ENCODE measurements at places on chromosomes 4 and X.

GRCh38 chrX:65587616-65588526 lies 53.3 kb upstream of the LAS1L start:
- no peak for DNase-seq

- no peak for DNase-seq
Measured at GRCh38 chr4:3233391-3234071, 15.4 kb upstream of the MSANTD1 start.

DNA sequence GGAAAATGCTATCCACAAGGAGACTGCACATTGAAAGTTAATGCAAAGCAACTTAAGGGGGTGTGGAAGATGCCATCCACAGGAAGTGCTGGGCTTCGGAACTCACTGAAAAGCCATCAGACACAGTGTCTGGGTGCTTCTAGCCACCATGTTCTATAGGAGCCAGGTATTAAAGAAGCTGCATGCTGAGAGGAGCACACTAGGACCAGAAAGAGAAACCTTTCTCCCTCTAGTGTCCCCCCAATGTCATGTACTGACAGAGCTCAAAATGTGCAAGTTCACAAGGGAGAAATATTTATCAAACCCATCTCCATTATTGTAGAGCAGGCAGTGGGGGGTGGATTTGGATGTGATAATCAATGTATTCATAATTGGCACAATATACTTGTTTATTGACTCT lies 510.9 kb downstream of the GRID2 start:
- no peak for DNase-seq

- no peak for DNase-seq
Measured at GRCh38 chr4:130808492-130808891, 1712.5 kb downstream of the C4orf33 start.

GRCh38 chr4:15925830-15926229 lies 12.7 kb downstream of the FGFBP1 start:
- DNase-seq: no peak

GRCh38 chrX:113804819-113805218 lies 779.1 kb upstream of the HTR2C start:
- DNase-seq: no peak

- no peak for DNase-seq
Measured at GRCh38 chr4:173508386-173509035, 21.5 kb downstream of the HAND2 start.

- no peak for DNase-seq
Measured at GRCh38 chr4:108693819-108694218, 43.4 kb downstream of the OSTC start.

- DNase-seq: no peak
Measured at GRCh38 chr4:15873117-15873516, 65.4 kb downstream of the FGFBP1 start.

DNA sequence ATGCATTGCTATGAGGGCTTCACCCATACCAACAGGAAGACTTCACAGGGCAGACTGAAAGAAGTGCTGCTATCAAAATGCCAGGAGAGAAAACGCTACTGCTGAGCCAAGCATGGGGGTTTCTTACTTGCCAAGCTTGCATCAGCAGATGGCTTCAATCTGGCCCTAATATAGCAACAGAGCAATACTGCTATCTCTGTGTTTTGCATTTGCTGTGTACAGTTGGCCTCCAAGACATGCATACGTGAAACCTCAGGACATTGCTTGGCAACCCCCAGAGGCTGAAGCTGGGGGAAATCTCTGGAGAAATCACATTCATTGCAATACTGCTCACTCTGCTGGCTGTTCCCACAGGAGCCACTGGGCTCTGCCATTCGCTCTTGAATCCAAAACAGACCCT lies 127.2 kb upstream of the GPC4 start:
- no peak for DNase-seq

DNA sequence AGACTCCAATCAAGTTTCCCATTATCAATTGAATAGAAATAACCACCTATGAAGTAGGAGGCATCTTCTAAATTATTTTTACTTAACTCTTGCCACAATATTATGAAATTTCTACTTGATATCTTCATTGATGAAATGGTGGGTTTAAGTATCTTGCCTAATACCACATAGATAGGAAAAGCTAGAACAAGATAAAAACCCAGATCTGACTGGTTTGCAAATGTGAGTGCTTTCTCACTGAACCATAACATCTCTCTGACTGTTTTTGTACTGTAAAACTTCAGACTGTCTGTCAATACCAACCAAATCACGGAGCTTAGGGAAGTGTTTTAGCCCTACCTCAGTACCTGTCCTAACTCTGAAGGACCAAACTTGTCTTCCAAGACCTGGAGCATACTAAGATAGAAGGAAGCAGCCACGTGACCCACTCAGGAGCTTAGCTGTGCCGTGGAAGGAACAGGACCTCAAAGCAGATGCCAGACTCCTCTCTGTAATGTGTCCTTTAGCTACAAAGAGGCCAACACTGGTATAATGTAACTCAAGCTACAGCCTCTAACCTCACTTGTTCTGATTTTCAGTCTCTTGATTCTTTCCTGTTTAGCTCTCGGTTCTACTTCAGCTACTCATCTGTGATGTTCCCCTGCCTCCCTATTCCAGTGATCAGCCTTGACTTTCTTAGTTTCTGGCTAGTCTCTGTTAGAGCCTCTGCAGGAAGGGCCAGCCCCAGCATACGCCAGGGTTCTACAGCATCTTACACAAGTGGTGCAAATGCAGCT lies 84.4 kb downstream of the LRP2BP start:
- DNase-seq: no peak

DNA sequence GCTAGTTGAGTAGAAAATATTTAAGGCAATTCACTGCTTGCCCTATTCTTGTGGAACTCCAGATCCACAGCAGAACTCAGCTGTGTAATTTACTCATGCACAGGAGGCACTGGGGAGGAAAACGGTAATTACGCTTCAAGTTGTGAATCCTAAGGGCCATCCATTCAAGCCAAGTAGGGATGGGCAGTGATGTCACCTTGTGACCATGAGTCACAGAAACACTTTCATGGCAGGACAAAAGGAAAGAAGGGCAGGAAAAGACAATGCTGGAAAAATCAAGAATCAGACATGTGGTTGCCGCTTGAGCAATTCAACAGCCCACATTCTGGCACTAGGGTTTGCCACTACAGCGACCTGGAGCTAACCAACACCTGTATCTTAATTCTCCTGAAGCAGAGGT lies 1.4 kb downstream of the PAQR3 start:
- DNase-seq: no peak

GRCh38 chrX:150849996-150850720 lies 48.3 kb downstream of the CD99L2 start:
- no peak for DNase-seq

GRCh38 chrX:21616386-21616785 lies 41.7 kb downstream of the KLHL34 start:
- DNase-seq: no peak

GRCh38 chr4:21656832-21657231 lies 291.7 kb downstream of the KCNIP4 start:
- no peak for DNase-seq

GRCh38 chrX:7054219-7055216 lies 93.0 kb upstream of the STS start:
- DNase-seq: no peak

GRCh38 chr4:113420938-113421337 lies 340.6 kb downstream of the CAMK2D start:
- no peak for DNase-seq

DNA sequence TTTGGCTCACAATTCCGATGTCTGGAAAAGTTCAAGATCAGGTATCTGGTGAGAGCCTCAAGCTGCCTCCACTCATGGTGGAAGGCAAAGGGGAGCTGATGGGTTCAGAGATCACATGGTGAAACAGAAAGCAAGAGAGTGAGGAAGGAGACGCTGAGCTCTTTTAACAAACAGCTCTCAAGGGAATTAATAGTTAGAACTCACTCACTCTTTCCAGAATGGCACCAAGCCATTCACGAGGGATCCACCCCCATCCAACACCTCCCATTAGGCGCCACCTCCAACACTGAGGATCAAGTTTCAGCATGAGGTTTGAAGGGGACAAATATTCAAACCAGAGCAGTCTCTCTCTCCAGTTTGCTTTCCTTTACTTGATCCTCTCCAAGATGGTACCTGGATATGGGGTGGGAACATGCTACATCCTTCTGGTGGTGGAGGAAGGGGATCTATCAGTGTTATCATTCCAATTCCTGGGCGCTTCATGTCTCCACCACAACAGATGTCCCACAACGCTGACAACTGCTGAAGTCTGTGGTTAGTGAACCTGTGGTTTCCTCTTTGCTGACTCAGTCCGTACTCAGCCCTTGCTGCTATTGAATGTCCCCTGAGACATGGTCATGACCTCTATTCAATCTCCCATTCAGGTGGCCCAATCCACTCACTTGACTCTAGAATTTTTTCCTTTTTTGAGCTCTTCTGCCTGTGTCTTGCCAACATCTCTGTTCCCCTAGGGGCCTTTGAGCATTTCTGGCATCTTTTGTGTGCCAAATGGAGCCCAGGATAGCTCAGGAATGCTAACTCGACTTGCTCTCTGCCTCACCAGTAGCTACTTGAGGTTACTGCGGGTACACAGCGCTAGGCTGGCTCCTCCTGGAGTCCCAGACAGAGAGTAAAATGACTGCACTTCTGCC lies 395.2 kb downstream of the MID1IP1 start:
- DNase-seq: no peak

- DNase-seq: no peak
Measured at GRCh38 chr4:70518716-70519115, 347 bp downstream of the AMTN start.

- DNase-seq: no peak
Measured at GRCh38 chrX:88244066-88244465, 503.0 kb upstream of the CPXCR1 start.

DNA sequence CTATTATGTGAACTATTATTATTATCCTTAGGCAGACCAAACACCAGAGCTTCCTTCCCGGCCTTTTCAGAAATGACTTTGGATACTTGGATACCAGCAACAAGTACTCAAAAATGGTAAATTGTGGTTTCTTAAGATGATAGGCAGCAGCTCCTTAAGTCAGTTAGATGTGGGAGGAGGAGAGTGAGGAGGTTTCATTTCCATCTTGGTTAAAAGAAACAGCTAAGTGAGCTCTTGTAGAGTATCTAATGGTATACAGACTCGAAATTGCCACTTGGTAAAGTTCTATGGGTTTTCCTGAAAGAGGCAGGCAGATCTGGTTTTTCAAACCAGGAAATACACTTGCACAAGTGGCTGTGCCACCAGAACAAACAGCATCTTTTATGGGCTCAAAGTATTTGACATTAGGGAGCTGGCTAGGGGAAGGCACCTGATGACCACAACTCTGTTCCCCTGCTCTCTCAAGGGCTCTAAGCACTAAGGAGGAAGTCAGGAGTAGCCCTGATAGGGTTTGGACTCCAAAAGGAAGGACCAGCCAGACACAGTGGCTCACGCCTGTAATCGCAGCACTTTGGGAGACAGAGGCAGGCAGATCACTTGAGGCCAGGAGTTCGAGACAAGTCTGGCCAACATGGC lies 130.9 kb downstream of the TMEM164 start:
- no peak for DNase-seq

DNA sequence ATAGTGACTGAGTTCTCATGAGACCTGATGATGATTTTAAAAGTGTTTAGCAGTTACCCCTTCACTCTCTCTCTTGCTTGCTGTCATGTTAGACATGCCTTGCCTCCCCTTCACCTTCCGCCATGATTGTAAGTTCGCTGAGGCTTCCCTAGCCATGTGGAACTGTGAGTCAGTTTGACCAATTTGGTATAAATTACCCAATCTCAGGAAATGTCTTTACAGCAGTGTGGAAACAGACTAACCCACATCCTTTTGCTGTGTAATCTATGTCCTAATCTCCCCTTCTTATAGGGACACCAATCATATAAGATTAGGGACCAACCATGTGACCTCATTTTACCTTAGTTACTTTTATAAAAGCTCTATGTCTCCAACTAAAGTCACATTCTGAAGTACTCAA lies 677.8 kb downstream of the ADGRL3 start:
- no peak for DNase-seq
